ENCODE measurements at places on chromosomes 5 and 9. TPM values are rescaled to one million over a fixed set of nuclear protein-coding genes. Genes with fewer than 3 reads are reported as not detected.

The NR4A3 gene
- total RNA-seq = not detected

The TMEM174 gene
- not detected for total RNA-seq

The C8G gene
- not detected for total RNA-seq

The SIMC1 gene
- total RNA-seq = 6.7 TPM

The CDH6 gene
- total RNA-seq = 76.6 TPM

The PIP5K1B gene
- not detected for total RNA-seq

The IFNA21 gene
- not detected for total RNA-seq

Measured in Caki2 (cell line).